ENCODE measurements at places on chromosomes 7 and 10. TPM values are rescaled to one million over a fixed set of nuclear protein-coding genes. Genes with fewer than 3 reads are reported as not detected.

CALHM1 gene
- total RNA-seq, result 0.18 TPM

DNA sequence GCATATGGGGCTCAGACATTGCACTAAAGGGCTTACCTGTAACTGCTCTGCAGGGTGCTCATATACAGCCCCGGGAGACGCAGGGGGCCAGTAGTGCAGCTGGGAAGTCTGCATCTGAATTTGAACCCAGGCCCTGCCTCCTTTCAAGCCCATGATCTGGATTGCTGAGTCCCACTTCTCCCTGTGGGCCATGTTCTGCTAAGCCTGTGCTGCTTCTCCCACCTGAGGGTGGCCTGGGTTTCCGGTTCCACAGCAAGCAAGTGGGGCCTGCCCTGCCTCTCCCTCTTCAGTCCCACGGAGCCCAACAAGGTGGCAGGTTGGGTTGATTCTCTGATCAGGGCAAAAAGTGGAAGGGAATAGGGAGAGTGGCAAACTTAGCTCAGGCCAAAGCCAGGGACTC lies 56.6 kb upstream of the GDF10 start:
- DNase-seq, result no peak

DNA sequence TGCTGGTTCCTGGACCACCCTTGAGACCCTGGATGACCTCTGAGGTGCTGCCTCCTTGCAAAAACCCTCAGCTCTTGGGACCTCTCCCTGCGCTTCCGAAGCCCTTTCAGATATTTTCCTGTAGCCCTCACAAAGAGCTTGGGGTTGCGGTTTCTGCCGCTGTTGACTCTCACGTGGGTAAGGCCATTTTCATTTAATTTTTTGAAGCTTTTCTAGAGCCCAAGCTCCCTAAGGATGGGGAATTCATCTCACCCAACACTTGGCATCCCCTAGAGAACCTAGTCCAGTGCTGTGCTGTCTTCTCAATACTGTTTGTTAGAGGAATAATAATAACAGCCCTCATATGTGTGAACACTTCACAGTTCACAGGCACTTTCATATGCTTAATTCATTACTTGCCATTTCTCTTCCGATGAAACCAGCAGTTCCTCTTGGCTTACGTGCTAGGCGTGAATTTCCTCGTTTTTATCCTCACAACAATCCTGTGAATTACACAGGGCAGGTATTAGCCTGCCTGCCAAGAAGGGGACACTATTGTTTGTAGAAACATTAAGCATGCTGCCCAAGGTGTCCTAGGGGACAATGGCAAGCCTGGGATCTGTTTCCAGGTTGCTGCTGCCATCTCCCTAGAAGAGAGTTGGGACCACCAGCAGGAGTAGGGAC lies 71.6 kb upstream of the CTBP2 start:
- DNase-seq, result no peak

GRCh38 chr10:43136995-43137716 lies 1.1 kb upstream of the CSGALNACT2 start:
- DNase-seq, result no peak

Data from OCI-LY7 (cell line).